Activated CD8-positive, alpha-beta T cell treated with anti-CD3 and anti-CD28 coated beads, Interleukin-2, amount 10 ng/mL, durations not matched to agents 7 days and 5 days (primary cell): ENCODE measurements at places on chromosomes 7 and 10. TPM values are rescaled to one million over a fixed set of nuclear protein-coding genes. Genes with fewer than 3 reads are reported as not detected.

GRCh38 chr7:68288144-68288593 lies 1291.5 kb downstream of the TYW1 start:
- no peak for DNase-seq

- DNase-seq: no peak
Observed at GRCh38 chr7:28958235-28958979, at the start of gene TRIL. Gene TRIL, minus strand, starts transcription at chr7:28958330. Its CDS starts 284 bp downstream, at chr7:28958046.

DNA sequence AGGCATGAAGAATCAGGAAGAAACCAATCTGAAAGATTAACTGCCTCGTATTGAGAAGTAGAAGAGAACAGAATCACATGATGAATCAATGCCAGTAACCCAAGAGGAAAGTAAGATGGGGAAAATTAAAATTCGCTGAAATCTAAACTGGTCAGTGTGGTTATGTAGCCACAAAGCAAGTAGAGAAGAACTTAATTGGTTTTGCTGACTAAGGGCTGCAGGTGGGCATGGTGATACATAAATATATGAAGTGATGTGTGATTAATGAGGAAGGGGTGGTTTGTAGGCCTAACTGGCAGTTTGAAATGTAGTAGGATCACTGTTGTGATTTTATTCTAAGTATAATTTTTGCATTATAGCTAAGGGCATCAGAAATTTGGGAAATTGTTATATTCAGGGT lies 83.5 kb upstream of the LRRTM3 start:
- DNase-seq: no peak

GRCh38 chr10:33035411-33035810 lies 77.4 kb upstream of the ITGB1 start:
- DNase-seq: no peak

DNA sequence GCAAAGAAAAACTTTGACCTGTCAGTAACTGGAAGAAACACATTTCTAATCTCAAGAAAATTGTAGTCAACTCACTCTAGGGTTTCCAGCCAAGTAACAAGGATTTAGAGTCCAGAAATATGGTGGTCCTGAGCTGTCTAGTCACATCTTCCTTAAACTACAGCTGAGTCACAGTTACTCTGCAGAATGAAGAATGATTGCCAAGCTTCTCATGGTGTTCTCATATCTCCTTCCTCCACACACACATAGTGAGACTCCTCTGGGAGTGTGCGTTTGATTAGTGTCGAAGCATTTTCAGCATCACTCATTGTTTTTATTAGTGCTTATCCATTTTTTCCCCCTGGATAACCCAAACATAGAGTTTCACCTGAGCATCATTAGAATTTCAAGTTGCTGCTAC lies 93.1 kb upstream of the CXCL12 start:
- DNase-seq: no peak

DGKB gene
- total RNA-seq: not detected

DNA sequence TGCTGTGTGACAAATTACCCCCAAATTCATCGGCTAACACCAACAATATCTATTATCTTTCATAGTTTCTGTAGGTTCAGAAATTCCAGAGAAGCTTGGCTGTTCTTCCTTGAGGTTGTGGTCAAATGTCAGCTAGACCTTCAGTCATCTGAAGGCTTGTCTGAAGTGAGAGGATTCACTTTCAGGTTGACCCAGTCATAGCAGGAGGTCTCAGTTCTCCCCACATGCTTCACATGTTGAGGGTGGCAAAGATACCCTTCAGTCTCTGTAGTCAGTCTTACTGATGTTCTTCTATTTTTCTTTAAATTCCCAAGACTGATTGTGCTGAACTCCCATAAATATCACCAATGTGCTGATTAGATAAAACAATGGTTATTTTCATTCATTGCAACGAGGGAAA lies 1692.0 kb downstream of the REEP3 start:
- DNase-seq: no peak

TMEM248 gene
- total RNA-seq: 91.4 TPM

TMEM229A gene
- not detected for total RNA-seq

DNA sequence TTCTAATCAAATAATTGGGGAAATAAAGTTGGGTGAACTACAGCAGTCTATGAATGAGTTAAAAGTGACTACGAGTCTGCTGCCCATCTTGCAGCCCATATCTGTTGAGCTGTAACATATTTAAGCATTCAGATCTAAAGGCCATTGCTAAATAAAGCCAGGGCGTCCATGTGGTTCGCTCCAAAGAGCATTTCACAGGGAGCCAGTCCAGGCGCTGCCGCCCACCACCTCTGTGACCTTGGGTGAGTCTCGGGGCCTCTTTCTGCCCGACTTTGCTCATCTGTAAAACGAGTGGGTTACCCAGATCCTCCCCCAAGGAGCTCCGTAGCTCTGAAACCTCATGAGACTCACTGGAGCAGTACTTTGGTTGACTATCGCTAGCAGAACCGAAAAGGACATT lies 223.1 kb downstream of the CUX1 start:
- no peak for DNase-seq
